Stimulated activated CD8-positive, alpha-beta memory T cell treated with anti-CD3 and anti-CD28 coated beads, Interleukin-2, amount 100 ng/mL, for 48 hours (primary cell): ENCODE measurements at places on chromosomes 6 and 20.

- no peak for DNase-seq
Measured at GRCh38 chr20:23121751-23122320, 35.7 kb upstream of the CD93 start.

DNA sequence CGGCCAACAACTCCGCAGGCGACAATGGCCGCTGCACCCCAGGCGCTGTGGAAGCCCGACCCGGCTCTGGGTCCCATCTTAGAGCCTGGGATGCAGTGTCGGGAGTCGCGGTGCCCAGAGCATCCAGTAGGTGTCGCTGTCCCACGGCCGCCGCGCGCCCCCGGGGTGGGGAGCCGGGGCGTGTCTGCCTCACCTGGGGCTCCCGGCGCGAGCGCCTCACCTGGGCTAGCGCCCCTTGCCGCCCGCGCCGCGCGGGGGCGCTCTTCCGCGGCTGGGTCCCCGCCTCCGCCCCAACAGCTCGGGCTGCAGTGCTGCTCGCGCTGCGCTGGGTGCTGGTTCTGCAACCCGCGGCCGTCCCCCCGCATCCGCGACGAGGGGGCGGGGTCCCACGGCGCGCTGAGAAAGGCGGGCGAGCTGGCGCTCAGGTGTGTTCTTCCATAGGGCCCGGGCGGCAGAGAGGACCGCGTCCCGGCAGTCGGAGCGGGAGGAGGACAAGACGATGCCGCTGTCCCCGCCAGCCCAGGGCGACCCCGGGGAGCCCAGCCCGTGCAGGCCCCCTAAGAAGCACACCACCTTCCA, at the start of gene CRYBG1:
Gene CRYBG1 (plus strand): TSS at position 308 of the 579 bp plus-strand sequence. CDS start 192 bp downstream, at position 500.
- peak; percentile 52 for DNase-seq

- no peak for DNase-seq
Measured at GRCh38 chr20:38343311-38344106, 2.8 kb upstream of the LBP start.

DNA sequence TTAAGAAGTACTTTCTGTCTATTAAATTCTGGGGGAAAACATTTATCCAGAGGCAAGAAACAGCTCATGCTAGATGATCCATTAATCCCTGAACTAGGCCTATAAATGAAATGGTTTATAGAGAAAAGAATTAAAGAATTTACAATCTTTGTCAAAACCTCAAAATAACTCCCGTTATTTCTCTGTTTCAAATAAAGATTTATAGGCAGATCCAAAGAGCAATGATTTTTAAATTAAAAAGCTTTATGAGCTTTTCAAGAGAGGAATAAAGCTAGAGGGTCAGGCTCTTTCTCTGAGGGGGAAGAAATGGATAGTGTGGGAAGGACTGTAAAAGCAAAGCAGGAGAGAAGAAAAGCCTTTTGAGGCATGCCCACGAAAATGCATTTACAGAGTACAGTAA, 82.5 kb upstream of the OGFRL1 start:
- DNase-seq: no peak

GRCh38 chr6:143236151-143236798, 175.6 kb downstream of the AIG1 start:
- DNase-seq: no peak

- no peak for DNase-seq
Measured at GRCh38 chr6:169656546-169657283, 45.1 kb downstream of the WDR27 start.

DNA sequence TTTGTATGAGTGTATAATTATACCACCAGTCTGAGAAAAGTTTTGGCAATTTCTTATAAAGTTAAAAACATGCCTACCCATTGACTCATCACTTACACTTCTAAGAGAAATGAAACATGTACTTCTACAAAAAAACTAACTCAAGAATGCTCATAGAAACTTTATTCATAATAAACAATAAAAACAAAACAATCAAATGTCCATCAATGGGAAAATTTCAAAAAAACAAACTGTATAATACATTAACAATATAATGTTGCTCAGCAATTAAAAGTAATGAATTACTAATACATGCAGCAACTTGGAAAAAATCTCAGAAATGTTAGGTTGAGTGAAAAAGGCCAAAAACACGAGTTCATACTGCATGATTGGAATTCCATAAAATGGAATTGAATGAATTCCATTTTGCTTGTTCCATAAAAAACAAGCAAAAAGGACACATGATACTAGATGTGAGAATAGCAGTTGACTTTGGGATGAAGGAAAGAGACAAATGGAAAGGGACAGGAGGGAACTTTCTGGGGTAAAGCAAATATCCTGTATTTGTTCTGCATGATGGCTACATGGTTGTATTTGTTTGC, 726.6 kb downstream of the RFPL4B start:
- DNase-seq: no peak

- no peak for DNase-seq
Measured at GRCh38 chr6:15520626-15521203, 142.1 kb downstream of the DTNBP1 start.

GRCh38 chr6:104597541-104598050, 262.1 kb downstream of the HACE1 start:
- DNase-seq: no peak

DNA sequence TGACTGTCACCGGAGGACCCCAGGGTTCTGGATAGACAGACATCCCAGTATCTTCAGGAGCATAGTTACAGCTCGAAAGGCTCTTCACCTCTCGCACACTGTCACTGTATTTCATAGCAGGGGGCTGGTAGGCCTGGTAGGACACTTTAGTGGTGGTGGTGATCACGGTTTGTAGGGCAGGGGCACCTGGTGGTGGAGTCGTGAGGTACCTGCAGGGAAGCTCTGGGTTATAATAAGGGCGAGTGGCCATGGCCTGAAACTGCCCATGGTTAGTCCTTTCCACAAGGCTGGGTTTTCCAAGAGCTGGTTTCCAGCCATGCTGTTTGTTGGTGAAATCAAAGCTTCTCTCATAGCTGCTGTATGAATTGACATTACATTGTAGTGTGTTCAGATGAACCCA, 7.6 kb downstream of the GCM2 start:
- DNase-seq: no peak

DNA sequence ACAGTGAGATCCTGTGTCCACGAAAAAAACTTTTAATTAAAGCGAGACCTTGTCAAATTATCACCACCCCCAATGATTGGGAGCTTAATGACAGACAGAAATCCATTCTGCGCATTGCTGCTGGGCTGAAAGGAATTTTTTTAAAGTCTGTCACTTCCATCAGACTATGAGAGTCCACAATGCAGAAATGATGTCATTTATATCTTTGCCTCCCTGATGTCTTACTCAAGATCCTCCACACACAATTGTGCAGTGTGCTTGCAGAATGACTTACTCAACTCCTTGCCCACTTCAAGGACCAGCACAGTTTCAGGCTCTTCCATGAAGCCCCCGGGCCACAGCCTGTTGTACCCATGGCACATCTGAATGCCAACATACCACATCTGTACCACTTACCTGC, 41.0 kb downstream of the GPLD1 start:
- DNase-seq: no peak

DNA sequence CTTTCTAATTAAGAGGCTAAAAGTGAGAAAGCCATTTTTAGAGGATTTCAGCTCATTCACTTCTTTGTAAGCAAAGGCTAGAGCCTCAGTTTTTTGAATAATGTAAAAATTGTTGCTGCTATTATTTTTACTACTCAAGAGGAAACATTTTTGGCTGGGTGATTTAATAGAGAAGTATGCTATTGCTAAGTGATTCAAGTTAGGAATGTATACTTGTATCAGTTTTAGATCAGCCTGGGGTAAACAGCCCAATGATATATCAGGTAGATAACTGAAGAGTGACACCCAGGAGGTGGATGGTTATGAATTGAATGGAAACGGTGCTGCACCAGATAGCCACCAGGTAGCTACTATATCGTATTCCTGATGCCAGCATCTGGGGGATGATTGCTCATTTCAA, 9.2 kb downstream of the QKI start:
- no peak for DNase-seq

- no peak for DNase-seq
Measured at GRCh38 chr20:61988665-61989064, 77.0 kb downstream of the TAF4 start.

GRCh38 chr6:116459927-116460326, 1.2 kb upstream of the CALHM6 start:
- no peak for DNase-seq

- DNase-seq: no peak
Measured at GRCh38 chr20:57025666-57026224, 240.7 kb downstream of the BMP7 start.

- no peak for DNase-seq
Measured at GRCh38 chr6:153368131-153368530, 237.0 kb upstream of the RGS17 start.

GRCh38 chr20:40962733-40963504, 65.7 kb upstream of the TOP1 start:
- DNase-seq: peak; percentile 60

DNA sequence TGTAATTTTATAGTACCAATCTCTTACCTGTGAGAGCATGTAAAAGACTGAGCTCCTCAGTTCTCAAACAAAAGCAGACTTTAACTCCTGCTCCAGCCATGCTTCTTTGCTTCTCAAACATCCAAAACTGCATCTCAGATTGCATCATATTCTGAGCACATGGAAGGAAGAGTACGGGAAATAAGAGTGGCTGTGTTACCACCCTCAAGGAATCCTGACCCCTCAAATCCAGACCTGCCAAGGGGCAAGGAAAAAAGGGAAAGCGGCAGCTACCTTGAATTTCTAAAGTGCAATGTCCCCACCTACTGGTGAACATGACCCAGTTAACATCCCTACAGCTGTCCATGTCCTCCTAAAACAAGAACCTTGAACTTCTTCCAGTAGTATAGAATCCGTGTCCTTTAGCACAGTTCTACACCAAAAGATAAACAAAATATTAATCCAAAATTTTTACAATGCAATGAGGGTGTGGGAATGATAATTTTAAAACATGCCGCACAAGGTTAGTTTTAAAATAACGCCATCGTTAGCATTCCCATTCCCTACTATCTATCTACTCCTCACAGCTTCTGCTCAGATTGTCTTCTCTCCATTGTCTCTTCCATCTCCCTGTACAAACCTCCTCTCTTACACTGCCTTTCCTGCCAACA, 34.1 kb upstream of the HLA-DQB1 start:
- DNase-seq: no peak

DNA sequence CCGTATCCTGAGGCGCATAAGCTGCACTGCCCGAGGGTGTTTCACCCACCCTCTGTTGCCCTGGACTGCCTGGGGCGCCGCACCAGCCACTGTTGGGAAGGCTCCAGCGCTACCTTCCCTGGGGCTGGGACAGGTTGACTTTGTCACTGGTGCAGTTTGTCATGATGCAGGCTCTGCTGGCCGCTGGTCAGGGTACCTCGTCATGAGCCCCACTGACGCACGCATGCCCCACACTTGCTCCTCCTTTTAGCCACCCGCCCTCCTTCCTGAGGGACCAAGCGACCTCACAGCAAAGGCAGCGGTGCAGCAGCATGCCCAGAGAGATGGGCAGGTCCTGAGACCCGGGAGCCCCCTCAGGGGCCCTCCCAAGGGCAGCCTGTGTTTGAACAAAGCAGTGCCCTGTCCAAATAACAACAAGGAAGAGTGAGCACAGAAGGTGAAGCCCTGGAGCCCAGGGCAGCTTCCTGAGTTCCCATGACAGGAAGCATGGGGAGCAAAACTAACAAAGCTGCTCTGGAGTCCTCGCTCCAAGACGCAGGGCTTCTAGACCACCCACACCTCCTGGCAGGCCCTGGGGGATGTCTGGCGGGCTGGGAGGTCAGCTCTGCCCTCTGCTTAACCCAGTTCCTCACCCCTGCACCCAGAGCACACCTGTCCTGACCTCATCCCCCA, 50.1 kb upstream of the SMOC2 start:
- DNase-seq: no peak

GRCh38 chr6:128098000-128098581, 197.2 kb upstream of the THEMIS start:
- no peak for DNase-seq

- DNase-seq: no peak
Measured at GRCh38 chr6:107047807-107048206, 19.8 kb downstream of the MTRES1 start.

DNA sequence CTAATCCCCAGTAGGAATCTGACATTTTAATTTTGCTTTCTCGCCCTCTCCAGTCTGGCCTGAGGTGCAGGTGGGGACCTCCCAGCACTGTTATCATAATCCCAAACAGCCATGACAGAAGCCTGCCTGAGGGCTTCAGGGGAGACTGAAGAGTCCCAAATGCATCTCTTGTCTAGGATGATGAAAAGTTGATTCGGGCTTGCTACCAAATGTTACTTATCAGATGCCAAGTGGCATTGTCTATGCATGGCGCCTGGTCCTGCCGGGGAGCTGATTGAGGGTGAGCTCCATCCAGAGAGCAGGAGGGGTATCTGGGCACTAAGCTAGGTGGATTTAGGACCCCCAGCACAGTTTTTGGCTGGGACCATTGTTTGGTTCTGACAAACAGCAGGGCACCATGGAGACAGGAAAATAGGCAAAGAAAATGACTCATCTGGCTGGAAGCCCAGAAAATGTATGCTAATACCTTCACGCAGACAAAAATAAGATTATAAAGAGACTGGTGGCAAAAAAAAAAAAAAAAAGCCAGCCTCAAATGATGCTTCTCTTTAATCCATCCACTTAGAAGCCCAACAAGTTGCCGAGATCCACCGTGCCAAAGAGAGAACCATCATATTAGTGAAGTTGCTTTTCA, 513.7 kb upstream of the SULF2 start:
- DNase-seq: no peak

- DNase-seq: no peak
Measured at GRCh38 chr6:156901309-156902019, 124.3 kb downstream of the ARID1B start.

DNA sequence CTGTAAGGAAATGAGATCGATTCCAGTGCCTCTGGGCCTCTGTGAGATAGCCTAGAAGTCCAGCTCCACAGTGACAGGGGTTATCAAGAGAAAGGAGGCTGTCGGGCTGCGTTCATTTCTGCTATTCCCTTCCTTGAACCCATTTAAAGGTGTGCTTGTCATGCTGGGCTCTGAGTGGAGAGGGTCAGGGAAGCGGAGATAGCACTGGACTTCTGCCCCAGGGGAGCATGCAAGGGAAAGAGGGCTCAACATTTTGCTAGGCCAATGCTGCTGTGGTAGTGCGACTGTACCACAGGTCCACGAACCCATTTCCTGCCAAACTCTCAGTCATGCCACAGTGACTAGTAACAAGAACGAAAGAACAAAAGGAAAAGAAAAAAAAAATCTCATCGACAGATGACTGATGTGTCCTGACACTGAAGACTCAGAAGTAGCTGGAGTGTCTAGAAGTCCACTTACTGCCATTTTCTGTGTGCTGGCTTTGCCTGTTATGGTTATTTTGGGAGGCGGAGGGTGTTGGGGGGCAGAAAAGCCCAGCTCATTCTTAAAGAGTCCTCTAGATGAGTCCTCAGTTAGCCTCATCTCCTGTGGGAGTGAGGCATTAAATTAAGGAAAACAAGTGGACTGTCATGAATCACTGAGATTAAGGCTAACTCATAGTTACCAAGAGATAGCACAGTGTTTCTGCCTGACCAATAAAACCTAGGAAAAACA, 8.1 kb downstream of the NEDD9 start:
- no peak for DNase-seq

GRCh38 chr20:20786428-20786827, 74.0 kb upstream of the RALGAPA2 start:
- DNase-seq: no peak
